ENCODE measurements at places on chromosomes 6 and 20.

DNA sequence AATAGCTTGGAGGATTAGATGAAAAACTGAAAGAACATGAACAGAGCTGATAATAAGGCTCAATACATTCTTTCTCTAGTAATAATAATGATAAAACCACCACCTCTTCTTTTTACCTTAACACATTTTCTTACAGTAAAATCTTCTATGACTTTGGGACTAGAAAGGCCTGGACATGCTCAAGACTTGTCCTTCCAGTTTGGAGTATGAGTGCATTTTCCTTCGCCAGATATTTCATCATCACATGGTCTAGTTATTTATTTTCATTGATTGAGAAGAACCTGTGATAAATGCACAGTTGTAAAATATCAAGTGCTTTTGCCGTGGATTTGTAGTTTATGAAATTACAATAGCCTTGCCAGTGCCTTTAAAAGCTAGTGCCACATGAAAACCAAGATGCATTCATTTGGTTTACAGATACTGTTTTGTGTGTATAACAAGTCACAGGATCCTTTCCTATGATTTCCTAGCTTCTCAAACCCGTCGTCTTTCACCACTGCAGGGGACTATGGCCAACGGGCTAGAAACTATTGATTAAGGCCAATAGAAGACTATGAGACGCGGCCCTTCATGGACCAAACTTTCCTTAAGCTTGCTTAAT, 200.2 kb upstream of the ZNF217 start:
- DNase-seq = no peak

GRCh38 chr6:26330859-26331217, 34.2 kb upstream of the BTN3A2 start:
- DNase-seq = no peak

GRCh38 chr20:15195378-15195777, 858.0 kb upstream of the FLRT3 start:
- no peak for DNase-seq

DNA sequence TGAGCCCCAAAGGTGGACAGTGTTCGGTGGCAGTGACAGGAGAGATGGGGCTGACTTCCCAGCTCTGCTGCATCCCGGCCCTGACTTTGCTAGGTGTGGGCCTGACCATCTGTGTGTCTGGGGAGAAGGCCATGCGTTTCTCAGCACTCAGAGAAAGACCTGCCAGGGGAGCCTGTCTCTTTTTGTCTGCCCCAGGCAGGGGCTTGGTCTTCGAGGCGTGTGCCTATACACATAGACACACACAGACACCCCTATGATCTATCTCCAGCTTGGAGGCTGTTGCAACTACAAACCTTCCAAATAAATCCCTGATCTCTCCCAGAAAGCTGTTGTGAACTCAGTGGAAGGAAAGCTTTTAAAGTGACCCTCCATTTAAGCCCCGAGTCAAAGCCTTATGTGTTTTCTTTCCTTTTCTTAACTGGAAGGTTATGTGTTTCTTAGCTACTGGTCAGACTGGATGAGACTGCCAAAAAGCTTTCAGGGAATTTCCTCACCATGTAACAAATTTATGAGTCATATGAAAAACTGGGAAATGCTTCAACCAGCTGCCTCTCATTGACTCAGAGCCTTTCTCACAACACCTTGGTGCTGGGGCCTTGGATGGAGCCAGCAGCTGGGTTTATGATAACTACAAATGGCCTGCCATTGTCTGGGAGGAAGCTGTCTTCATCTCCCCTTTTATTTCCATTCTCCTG, 102.6 kb downstream of the CDC5L start:
- no peak for DNase-seq

- DNase-seq = no peak
Observed at GRCh38 chr20:62876902-62877816, 15.5 kb upstream of the TCFL5 start.

- no peak for DNase-seq
Observed at GRCh38 chr6:128240024-128240428, 280.4 kb downstream of the PTPRK start.

GRCh38 chr6:52908526-52908925, 972 bp downstream of the GSTA3 start:
- no peak for DNase-seq

DNA sequence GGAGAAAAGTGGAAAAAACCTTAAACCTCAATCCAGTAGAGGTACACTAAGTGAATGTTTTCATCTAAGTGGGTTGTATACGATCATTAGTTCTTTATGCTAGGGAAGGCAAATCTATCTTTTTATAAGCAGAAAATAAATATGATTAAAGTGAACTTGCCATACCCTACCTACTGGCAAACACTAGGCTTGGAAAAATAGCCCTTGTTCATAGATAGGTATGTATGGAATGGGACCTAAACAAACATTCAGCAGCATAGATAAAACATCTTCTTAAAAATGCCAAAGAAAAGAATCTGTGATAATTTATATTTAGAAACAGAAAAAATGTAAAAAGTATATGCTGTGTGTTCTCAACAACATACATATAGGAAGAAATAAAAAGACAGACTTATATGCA, 18.8 kb downstream of the REV3L start:
- no peak for DNase-seq

DNA sequence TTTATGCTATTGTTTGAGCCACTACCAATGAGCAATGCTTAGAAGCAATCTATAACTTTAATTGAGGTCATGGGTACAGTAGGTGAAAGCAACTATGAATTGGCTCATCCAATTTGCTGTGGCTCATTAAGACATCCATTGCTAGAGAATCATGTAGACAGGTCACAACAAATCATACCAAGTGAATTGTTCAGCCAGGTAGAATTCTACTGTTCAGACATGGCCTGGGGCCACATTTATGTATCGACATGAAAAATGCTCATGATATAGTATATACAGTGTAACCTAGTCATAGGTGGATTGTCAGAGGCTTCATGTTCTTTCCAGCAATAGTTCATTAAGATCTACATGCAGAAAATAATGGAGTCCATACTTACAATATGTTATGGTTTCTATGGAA, 633.7 kb upstream of the EYS start:
- no peak for DNase-seq

DNA sequence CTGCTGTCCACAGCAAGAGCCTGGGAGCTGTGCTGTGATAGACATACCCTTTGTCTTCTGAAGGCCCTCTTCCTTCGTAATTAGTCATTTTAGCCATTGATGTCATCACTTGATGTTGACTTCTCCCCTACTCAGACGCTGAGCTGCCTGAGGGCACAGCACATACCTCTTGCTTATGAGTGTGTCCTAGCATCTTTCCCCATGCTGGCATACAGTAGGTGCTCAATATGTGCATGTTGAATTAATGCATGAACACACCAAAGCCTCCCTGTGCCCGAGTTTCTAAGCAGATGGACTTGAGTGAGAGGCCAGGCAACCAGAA, 35.8 kb upstream of the FAM83D start:
- no peak for DNase-seq

DNA sequence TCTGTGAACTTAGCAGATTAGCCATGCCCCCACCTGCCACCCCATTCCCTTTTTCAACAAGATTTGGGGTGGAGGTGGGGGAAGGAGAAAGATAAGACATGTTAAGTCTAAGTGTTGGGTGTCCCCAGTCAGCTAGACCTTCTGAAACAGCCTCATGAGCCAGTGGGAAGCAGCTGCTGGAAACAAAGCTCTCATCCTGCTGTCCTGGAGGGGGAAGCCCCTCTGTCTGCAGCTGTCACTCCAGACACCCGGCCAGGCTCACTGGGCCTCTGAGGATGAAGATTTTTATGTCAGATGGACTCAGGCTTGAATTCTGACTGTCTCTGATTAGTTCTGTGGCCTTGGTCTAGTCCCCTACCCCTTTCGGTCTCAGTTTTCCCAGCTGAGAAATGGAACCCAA, 1.1 kb downstream of the BPIFB3 start:
- no peak for DNase-seq

GRCh38 chr6:140923048-140923447, 1209.7 kb upstream of the GJE1 start:
- DNase-seq = no peak

DNA sequence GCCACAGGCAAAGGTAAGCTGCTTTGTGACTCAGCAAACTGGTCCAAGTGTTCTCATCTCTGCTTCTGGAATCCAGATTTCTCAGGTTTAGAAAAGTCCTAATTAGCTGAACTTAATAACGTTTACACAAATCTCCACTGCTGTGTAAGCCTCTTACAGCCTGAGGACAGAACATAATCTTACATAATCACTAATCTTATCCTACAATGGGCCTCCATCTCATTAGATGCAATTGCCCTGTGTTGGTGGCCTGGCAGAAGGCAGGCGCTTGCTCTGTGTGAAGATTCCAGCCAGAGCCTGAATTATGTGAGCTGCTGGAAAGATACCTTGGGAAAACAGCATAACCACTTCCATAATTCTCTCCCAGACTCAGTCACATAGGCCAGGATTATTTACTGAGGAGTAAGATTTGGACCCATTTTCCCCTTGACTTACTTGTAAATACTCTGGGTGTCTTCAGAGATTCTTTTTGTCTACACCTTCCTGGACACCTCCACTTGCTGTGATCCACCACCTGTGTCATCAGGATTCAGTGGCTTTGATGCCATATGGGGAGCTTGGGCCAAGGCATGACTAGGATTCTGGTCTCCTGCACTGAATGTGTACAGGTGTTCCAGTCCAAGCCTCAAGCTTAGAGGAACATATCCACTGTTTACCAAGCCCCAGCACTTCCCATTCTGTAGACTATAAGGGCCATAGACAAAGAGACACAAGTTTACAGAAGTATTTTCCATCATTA, 104.4 kb downstream of the C6orf118 start:
- no peak for DNase-seq

DNA sequence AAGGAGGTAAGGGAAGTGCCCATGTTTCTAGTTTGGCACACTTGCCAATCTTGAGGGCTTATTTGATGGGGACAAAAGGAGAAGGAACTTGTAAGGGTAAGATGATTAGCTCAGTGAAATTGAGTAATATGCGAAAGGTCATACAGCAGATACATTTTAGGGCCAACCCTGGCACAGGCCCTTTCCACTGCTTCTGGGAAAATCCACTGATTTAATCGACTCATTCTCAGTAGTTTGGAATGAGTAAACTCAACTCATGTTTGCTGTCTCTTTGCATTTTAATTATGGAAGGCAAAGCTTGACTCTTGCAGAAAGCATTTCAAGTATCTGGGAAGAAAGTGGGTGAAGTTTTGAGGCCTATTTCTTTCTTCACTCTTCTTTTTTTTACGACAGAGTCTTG, 20.0 kb downstream of the PHF20 start:
- DNase-seq = no peak

GRCh38 chr20:61426352-61426751, 174.3 kb downstream of the CDH4 start:
- DNase-seq = no peak

DNA sequence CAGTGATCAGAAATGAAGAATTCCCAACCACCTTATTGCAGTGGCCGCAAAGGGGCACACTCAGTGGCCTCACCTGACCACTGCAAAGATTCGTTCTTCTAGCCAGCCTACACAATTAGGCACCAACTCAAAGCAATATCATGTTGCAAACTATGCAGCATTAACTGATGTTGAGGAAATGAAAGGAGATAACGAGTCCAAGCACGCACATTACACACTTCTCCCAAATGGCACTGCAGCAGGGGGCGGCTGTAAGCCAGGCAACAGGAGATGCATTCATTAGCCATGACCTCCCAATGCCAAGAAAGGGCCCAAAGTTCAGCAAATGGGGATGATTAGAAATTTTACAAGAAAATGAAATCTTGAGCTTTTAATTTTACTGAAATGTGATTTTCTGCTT, 39.3 kb downstream of the ATXN1 start:
- no peak for DNase-seq

DNA sequence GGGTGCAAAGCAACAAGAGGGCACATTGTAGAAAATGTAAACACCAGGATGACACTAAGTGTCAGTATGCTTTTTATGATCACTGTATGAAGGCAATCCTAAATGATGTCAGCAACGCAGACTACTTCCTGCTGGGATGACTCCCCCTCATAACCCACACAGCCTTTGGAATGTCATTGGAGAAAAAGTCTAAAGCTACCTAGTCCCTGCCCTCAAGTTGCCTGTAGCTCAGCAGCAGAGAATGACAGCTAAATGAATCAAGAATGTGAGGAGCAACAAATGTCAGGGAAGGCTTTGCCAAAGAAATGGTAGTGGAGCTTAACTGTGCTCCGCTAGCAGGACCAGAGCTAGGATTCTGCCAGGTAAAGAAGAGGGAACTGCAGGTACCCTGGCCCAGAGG, 555.6 kb downstream of the CD83 start:
- DNase-seq = no peak

DNA sequence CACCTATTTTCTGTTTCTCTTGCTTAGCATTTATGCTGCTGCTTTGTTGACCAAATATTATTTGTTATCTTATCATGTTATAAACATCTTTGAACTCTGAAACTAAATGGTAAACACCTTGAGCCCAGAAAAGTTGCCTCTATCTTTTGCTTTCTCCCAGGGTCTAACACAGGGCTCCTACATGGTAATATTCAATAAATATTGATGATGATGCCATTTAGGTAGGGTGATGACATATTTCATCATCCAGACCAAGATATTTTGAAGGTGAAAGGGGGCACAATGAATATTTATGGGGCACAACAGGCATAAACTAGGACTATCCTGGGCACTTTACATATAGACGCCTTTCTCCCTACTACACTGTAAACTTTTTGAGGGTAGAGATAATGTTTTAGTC, 11.6 kb upstream of the ENPP4 start:
- no peak for DNase-seq

DNA sequence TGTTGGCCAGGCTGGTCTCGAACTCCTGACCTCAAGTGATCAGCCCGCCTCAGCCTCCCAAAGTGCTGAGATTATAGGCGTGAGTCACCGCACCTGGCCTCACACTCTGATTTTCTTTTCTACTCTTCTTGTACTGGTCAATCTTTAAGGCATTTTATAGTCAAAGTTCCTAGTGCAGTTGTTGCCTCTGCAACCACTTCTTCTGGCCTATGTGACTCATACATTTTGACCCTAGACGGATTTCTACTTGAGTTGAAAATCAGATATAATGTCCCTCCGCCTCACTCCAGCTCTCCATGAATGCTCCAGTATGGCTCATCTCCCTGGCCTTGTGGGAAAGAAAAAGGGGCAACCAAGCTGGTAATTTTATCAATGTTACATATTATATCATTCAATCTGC, 42.4 kb downstream of the TNFRSF21 start:
- DNase-seq = no peak

DNA sequence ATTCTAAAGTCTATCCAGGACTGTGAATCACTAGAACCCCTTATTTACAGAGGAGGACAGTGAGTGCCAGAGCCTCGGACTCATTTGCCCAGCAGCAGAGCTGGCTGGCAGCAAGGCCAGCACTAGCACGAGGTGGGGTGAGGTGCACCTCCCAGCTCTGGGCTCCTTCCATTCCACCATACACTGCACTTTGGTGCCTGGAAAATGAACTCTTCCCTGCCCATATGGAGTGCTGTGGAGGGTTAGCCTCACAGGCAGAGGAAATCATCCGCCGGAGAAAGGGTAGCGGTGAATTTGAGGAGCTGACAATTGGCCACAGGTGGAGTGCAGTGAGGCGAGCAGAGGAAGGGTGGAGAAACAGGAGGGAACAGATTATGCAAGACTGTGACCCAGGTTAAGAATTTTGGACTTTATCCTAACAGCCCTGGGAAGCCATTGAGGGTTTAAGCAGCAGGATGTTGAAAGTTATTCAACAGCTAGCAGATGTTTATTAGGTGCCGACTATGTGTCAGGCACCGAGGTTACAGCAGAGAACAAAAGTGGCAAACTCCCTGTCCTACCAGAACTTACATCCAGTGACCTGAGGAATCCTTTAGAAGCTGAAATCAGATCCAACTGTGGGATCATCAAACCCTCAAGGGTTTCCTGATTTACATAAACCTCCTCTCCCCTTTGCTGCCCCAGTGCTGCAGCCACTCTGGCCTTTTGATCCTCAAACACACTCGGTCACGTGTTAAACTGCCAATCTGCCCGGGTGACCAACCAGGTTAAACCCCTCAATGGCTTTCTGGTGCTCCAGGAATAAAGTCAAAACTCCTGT, 6.2 kb downstream of the TRIM26 start:
- DNase-seq = no peak

Data from stimulated activated CD8-positive, alpha-beta memory T cell treated with anti-CD3 and anti-CD28 coated beads, Interleukin-15, amount 100 ng/mL, for 1 hour (primary cell).